Stimulated activated CD4-positive, alpha-beta T cell treated with anti-CD3 and anti-CD28 coated beads, Interleukin-1b, Interleukin-23, amount 100 ng/mL, for 4 hours (primary cell): ENCODE measurements at places on chromosomes 16 and 17.

- DNase-seq: no peak
Observed at GRCh38 chr16:49566432-49566831, 192.8 kb downstream of the C16orf78 start.

DNA sequence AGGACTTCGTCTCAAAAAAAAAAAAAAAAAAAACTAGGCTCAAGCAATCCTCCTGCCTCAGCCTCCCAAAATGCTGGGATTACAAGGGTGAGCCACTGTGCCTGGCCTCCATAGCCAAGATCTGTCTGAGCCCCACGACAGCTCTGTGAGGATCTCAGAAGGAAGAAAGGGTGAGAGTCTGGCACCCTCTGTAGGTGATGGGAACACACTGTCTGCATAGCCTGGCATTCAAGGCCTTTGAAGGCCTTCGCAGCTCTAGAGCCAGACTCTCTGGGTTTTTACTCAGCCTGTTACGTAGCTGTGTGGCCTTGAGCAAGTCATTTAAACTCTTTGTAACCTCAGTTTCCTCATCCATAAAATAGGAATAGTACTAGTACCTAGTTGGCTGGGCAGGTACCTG is 6.3 kb upstream of the XPO6 start:
- DNase-seq: peak; percentile 48

- no peak for DNase-seq
Observed at GRCh38 chr16:86436466-86437185, 73.7 kb upstream of the FOXF1 start.

- no peak for DNase-seq
Observed at GRCh38 chr17:30547778-30548573, 70.8 kb downstream of the GOSR1 start.

- no peak for DNase-seq
Observed at GRCh38 chr16:27123795-27124409, 57.2 kb downstream of the C16orf82 start.

GRCh38 chr17:72502371-72503341 is 381.8 kb downstream of the SOX9 start:
- no peak for DNase-seq

DNA sequence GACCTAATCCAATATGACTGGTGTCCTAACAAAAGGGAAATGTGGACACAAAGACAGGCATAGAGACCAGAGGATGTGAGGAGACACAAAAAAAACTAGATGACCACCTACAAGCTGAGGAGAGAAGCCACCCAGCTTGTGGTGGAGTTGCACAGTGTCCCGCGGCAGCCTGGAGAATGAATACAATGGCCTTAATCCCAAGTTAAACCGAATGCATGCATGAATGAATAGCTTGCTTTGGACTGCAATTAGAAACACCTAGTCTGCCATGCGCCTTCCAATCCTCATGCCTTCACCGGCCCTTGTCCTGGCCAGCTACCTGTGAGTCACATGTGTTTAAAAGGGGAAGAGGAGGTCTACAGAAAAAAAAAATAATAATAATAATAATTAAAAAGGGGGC is 72.0 kb downstream of the CNGB1 start:
- no peak for DNase-seq

DNA sequence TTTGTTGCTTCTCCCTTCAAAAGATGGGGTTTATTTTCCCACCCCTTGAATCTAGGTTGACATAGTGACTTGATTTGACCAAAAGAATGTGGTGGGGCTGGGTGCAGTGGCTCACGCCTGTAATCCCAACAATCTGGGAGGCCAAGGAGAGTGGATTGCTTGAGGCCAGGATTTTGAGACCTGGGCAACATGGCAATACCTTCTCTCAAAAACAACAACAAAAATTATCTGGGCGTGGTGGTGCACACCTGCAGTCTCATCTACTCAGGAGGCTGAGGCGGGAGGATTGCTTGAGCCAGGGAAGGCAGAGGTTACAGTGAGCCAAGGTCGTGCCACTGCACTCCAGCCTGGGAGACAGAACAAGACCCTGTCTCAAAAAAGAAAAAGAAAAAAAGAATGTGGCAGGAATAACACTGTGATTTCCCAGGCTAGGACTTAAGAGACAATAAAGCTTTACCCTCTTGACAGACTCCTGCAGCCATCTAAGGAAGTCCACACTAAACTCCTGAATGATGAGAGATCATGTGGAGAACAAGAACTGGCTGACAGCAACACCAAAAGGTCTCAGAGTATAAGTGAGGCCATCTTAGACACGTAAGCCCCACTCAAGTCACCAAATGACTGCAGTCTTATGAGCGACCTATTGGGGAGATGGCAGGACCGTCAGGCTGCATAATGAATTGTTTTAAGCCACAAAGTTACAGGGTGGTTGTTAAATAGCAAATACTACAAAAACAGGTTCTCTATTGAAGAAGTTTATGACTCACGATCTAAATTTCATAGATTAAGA is 37.0 kb downstream of the FBXL20 start:
- DNase-seq: no peak

DNA sequence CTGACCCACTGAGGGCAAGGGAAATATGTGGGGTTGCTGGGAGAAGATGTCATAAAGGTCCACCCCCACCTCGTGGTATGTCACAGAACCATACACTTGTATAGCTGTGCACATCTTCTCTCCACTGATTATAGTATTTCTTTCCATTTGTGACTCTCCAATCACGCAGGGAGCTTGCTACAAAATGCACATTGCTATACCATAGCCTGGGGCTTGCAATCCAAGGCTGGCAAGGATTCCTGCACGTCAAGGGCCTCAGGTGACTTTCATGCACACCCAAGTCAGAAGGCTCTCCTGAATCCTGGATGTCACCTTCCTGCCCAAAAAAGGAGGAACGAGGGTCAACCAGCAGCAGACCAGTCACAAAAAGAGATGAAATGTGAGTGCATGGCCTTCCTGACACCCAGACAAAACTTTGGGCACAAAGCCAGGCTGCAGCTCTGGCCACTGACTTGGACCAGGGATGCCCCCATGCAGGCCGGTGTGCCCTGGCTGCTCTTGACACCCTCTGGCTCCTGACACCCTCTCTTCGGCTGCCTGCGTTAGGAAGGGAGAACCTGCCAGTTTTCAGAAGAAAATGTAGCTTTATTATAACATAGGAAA is 12.1 kb downstream of the TBC1D26 start:
- DNase-seq: no peak

DNA sequence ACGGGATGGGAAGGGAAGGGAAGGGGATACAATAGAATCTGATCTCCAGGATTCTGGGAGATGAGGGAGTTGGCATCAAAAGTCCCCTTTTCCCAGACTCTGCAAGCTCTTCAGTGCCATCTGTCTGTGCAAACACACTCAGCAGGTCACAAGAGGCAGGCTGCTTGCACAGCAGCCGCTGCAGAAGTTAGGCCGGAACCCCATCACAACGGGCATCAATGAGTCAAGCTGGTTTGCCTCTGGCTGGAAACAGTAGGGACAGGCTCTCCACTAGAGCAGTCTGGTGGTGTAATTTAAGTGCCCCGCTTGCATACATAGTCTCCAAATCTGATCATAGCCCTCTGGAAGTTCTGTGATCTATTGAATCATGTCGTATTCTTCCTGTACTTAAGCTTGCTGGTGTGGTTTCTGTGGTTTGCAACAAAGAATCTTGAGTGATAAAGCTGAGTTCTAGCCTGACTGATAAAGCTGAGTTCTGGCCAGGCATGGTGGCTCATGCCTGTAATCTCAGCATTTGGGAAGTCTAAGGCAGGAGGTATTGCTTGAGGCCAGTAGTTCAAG is 33.7 kb upstream of the KDM8 start:
- no peak for DNase-seq

DNA sequence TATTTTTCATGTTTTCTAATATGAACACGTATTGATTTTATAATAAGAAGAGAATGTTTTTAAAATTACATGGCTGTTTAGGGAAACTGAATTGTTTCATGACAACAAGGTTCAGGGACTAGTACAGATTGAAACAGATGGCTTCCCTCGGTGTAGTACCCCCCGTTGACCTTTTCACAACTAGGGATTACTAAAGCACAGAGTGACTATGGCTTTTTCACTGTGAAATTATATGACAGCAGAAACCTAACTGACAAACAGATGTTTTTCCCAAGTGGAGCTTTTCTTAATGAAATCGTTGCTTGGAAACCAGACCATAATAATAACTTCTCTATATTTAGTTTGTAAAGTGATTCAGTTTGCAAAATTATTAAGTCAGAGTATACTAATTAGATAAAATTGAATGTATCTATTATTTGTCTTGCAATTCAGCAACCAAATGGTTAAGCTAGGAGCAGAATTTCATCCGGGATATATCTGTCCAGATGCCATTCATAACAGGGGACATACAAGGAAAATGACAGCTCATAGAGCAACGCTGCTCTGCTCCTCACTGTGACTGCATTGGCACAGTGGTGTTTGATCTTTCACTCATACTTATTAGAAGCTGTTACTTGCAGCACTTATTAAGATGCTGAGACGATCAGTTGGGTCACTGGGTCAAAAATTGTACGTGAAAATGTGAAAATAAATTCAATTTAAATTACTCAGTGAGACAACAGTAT is 111.7 kb downstream of the TANGO6 start:
- no peak for DNase-seq

DNA sequence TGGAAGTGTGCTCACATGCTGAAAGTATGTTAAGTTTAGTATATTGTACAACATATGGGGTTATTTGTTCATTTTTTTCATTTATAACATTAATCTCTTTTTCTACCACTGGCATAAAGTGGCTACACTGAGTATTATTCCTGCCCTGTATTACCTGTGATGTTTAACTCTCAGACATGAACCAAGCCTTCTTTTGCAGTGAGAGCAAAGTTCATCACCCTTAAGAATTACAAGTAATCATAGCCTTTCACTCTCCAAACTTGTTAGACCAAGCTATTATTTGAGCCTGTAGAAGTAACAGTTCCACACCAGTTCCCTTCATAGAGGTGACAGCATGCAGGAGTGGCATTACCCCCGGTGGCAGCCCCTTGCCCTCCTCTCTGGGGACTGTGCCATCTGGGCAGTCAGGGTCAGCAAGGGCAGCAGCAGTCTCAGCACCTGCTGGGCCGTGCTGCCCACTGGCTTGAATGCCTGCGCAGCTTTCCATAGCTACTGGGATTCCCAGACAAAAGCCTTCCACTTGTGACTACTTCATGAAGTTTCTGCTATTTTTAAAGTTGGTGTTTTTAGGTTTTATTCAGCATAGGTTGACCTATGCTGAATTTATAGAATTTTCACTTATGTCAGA is 71.3 kb downstream of the TMC6 start:
- no peak for DNase-seq

DNA sequence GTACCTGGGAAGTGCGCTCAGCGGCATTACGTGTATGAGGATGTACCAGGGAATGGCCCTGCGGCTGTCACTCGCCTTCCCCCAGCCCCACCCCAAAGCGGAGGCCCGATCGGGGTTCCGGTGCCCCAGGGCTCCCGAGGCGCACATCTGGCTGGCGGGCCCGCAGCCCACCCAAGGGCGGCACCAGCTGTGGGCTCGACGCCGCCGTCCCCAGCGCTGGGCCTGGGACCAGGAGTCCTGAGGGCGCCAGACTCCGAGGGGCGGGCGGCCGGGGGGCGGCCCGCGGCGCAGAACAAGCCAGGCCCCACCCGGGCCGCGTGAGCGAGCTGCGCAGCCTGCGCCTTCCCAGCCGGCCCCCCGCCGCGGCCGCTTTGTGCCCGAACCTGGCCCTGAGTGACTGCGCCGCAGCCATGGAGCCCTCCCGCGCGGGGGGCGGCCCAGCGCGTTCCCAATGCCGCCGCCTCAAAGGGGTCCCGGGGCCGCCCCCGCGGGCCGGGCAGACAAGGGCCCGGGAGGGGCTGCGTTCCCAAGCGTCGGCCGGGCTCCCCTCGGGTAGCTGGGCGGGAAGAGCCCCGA is 17.4 kb downstream of the ZNF423 start:
- DNase-seq: no peak

DNA sequence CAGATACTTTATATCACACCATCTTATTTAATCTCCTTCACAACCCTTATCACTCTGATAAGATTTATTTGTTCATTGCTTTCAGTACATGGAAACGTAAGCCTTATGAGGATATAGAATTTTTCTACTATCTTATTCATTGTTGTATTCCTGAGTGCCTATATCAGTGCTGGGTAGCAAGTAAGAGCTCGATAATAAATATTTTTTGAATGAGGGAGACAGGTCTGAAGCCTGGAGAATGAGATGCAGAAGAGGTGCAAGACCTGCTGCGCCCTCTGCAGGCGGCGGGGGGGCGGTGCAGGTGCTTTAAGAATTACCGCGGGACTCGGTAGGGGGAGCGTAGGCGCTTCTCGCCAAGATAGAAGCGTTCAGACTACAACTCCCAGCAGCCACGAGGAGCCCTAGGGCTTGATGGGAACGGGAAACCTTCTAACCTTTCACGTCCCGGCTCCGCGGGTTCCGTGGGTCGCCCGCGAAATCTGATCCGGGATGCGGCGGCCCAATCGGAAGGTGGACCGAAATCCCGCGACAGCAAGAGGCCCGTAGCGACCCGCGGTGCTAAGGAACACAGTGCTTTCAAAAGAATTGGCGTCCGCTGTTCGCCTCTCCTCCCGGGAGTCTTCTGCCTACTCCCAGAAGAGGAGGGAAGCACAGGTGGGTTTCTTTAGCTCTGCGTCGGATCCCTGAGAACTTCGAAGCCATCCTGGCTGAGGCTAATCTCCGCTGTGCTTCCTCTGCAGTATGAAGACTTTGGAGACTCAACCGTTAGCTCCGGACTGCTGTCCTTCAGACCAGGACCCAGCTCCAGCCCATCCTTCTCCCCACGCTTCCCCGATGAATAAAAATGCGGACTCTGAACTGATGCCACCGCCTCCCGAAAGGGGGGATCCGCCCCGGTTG is at the start of gene WRAP53:
Gene WRAP53, plus strand, starts transcription at position 570 of the 900 bp plus-strand sequence. Its CDS starts 172 bp downstream, at position 742.
- peak; percentile 91 for DNase-seq
